Chondrocyte (in vitro differentiated cells): ENCODE measurements at places on chromosomes 7 and 10. TPM values are rescaled to one million over a fixed set of nuclear protein-coding genes. Genes with fewer than 3 reads are reported as not detected.
A peak's percentile ranks its signal among the peaks of the same experiment; 100 is the strongest.

- peaks cover 80% of the 10 kb centered on the region for H3K27me3 ChIP-seq
- H3K4me1 ChIP-seq, result peaks cover 5% of the 10 kb centered on the region
- H3K4me3 ChIP-seq, result no peak overlapping the region
- no peak for DNase-seq
- H3K27ac ChIP-seq, result no peak overlapping the region
- H3K36me3 ChIP-seq, result no peaks in the 10 kb centered on the region
These were observed 346.3 kb downstream of the DNAJB6 start for GRCh38 chr7:157682946-157683746.

- H3K27ac ChIP-seq, result no peak overlapping the region
- H3K27me3 ChIP-seq, result no peaks in the 10 kb centered on the region
- H3K36me3 ChIP-seq, result no peaks in the 10 kb centered on the region
- no peak overlapping the region for H3K4me3 ChIP-seq
- no peaks in the 10 kb centered on the region for H3K4me1 ChIP-seq
- no peak for DNase-seq
These were observed 18.2 kb downstream of the GPR141 start for GRCh38 chr7:37701769-37702168.

DNA sequence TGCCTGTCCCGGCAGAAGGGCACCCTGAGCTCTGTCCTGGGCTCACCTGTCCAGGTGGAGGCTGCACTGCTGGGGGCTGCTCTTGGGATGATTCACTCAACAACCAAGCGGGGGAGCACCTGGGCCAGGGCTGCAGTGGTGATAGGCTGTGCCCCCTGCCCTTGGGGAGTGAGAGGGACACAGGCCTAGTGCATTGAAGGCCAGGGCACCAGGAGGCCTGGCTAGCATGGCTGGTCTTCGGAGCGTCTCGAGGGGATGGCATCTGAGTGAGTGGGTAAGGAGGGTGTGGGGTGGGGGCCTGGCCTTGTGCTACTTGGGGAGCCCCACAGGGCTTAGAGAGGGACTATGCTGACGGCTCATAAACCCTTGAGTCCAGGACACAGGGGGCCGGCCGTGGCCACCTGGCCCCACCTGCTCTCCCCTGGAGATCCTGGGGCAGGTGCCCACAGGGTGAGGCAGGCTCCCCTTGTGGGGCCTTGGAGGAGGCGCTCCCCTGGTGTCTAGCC, 3.1 kb downstream of the PWWP2B start:
- peaks cover 17% of the 10 kb centered on the region for H3K4me1 ChIP-seq
- DNase-seq, result no peak
- no peaks in the 10 kb centered on the region for H3K36me3 ChIP-seq
- no peaks in the 10 kb centered on the region for H3K27me3 ChIP-seq
- no peak overlapping the region for H3K27ac ChIP-seq
- H3K4me3 ChIP-seq, result no peak overlapping the region

GRCh38 chr10:58698777-58699356, 186.2 kb downstream of the BICC1 start:
- no peak overlapping the region for H3K4me3 ChIP-seq
- H3K27me3 ChIP-seq, result no peaks in the 10 kb centered on the region
- DNase-seq, result no peak

GRCh38 chr7:152551304-152552036, 115.7 kb upstream of the KMT2C start:
- no peaks in the 10 kb centered on the region for H3K4me1 ChIP-seq
- H3K27me3 ChIP-seq, result peaks cover 2% of the 10 kb centered on the region
- DNase-seq, result no peak
- H3K4me3 ChIP-seq, result no peak overlapping the region
- H3K36me3 ChIP-seq, result no peaks in the 10 kb centered on the region

GRCh38 chr7:111408724-111409123, 153.6 kb downstream of the IMMP2L start:
- H3K4me1 ChIP-seq, result peaks cover 31% of the 10 kb centered on the region
- no peak overlapping the region for H3K4me3 ChIP-seq
- no peaks in the 10 kb centered on the region for H3K27me3 ChIP-seq
- DNase-seq, result no peak
- H3K27ac ChIP-seq, result no peak overlapping the region
- H3K36me3 ChIP-seq, result no peaks in the 10 kb centered on the region

DNA sequence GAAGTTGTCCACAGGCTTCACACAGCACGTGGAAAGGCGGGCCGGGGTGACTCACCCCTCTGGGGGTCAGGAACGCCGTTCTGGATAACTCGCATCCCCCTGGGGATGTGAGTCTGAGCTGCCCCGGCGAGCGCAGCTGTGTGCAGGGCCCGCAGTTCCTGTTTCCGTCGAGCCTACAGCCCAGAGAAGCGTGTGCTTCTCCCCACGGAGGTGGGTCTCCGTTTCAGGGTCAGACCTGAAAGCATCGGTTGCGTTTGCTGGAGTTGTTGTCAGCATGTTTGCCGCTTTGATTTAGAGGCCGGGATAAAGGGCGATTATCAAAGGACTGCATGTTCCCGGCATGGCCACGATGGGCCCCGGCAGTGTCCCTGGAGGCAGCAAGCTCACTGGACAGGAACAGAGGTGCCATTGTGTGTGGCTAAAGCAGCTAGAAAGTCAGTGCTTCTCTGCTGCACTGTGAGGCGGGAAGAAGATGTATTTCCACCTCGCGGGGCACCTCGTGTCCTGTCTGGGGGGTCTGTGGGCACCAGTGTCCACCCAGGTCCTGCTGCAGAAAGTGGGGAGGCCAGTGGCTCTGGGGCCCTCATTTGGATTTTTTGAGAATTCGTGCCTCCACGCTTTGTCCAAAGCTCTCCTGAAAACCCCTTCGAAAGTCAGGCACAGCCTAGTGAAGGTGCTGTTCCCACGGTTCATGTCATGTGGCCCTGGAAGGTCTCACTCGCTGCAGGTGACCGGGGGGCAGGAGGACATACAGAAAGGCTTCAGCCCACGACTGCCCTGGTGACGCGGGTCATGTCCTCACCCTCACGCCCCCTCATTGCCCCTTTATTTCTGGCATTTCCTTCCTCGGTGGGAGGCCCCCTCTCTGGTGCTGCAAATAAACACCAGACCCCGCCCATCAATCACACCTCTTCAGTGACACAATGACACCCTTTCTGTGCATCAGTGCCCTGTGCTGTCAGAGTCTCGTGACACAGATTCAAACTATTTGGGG, 27.4 kb upstream of the GDI2 start:
- H3K27me3 ChIP-seq, result no peaks in the 10 kb centered on the region
- peak overlapping the region; percentile 40 for H3K4me3 ChIP-seq
- H3K27ac ChIP-seq, result no peak overlapping the region
- DNase-seq, result peak; percentile 65
- H3K4me1 ChIP-seq, result peaks cover 15% of the 10 kb centered on the region
- no peaks in the 10 kb centered on the region for H3K36me3 ChIP-seq

DNA sequence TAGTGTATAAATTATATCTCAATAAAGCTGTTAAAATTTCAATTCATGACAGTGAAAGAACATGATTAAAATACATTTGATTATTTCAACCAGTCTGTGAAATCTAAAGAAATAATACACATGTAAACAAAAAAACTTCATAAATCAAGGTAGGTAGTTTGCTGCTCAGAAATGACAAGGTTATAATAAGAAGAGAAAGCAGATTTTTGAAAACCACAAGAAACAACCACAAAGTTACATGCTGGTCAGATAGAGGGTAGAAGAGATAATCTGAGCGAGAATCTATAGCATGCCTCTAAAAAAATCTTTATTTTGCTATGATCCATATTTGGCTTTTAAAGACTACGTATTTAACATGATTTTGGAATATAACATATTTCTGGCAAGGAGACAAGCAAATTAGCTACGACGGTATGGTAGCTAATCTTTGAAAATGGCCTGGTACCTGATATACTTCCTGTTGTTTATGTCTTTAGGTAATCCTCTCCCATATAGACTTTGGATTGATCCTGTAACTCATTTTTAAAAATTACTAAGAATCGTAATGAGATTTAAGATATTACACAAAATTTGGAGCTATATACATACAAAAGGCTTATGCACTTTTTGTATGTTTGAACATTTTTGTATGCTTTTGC, 23.5 kb upstream of the VCL start:
- no peak for DNase-seq
- H3K27me3 ChIP-seq, result no peaks in the 10 kb centered on the region
- H3K4me3 ChIP-seq, result no peak overlapping the region
- no peaks in the 10 kb centered on the region for H3K36me3 ChIP-seq

DNA sequence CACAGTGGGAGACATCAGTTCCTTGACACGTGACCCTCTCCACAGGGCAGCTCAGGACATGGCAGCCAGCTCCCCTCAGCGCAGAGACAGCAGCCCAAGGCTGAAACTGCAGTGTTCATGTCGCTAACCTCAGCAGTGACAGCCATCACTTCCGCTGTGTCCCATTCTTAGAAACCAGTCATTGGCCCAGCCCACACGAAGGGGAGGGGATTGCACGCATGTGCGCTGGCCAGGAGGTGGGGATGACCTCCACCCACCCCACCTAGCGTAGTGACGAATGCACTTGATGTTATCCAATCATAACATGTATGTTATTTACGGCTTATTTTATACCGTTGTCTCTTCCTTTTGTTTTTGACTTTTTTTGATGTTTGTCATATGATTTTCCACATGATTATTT, 36.9 kb upstream of the EGFR start:
- no peak for DNase-seq
- H3K27ac ChIP-seq, result no peak overlapping the region
- H3K27me3 ChIP-seq, result no peaks in the 10 kb centered on the region
- H3K4me1 ChIP-seq, result peaks cover 15% of the 10 kb centered on the region
- no peak overlapping the region for H3K4me3 ChIP-seq

- peaks cover 24% of the 10 kb centered on the region for H3K4me1 ChIP-seq
- H3K36me3 ChIP-seq, result peaks cover 2% of the 10 kb centered on the region
- H3K4me3 ChIP-seq, result no peak overlapping the region
- no peak for DNase-seq
- H3K27ac ChIP-seq, result no peak overlapping the region
These were observed 54.1 kb downstream of the ABLIM1 start for GRCh38 chr10:114603948-114604347.

GRCh38 chr10:47079204-47079580, 168.0 kb downstream of the PTPN20 start:
- no peak overlapping the region for H3K4me3 ChIP-seq
- no peak overlapping the region for H3K27ac ChIP-seq
- no peaks in the 10 kb centered on the region for H3K27me3 ChIP-seq

DNA sequence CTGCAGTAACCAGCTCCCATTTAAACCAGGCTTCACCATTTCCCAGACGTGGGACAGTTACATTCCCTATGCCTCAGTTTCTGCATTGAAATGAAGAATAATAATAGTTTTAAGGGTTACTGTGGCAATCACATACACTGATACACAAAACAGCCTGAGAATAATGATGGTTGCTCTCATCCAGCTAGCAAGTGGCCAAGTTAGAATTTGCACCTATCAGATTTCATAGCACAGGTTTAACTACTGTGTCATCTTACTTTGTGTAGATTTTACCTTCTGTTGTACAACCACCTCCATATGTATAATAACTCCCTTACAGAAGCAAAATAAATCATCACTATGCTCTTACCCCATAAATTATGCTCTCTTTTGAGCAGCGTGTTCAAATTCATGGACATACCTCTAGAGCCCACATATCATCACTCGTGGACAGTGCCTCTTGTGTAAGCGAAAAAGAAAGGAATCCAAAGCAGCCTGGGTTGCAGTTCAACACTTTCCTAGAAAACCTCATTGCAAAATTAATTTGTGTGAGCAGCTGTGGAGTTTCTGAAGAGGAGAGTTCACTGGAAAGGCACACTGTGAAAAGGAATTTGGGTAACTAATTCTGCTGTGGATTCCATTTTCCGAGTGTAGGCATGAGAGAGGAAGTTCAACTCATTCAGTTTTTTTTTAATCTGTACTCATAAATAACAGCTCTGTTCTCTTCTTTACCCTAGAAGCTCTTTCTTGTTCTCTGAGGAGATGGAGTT, 492.5 kb downstream of the ARL4A start:
- no peaks in the 10 kb centered on the region for H3K27me3 ChIP-seq
- DNase-seq, result no peak
- H3K4me1 ChIP-seq, result no peaks in the 10 kb centered on the region

GRCh38 chr7:155928583-155928982, 116.3 kb upstream of the SHH start:
- peaks cover 51% of the 10 kb centered on the region for H3K27me3 ChIP-seq
- no peak for DNase-seq
- no peak overlapping the region for H3K4me3 ChIP-seq
- peaks cover 1% of the 10 kb centered on the region for H3K36me3 ChIP-seq

DNA sequence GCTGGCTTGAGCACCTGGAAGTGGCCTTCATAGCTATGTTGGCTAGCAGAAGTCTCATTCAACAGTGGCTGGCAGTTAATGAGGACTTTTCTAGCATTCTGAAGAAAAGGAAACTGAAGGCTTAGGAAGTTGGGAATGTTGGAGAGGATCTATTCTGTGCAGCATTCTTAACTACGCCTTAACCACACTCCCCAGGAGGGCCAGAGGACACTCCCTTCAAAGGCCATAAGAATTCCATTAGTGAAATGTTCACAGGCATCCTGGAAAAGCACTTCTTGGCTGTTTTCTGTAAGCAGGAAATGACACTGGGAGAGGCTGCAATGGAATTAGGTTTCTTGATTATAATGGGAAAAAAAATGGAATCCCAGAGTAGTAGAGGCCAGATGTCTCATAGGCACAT, 188.9 kb downstream of the ARHGAP12 start:
- peaks cover 24% of the 10 kb centered on the region for H3K4me1 ChIP-seq
- H3K27me3 ChIP-seq, result no peaks in the 10 kb centered on the region
- H3K27ac ChIP-seq, result peak overlapping the region; percentile 34
- no peaks in the 10 kb centered on the region for H3K36me3 ChIP-seq

DNA sequence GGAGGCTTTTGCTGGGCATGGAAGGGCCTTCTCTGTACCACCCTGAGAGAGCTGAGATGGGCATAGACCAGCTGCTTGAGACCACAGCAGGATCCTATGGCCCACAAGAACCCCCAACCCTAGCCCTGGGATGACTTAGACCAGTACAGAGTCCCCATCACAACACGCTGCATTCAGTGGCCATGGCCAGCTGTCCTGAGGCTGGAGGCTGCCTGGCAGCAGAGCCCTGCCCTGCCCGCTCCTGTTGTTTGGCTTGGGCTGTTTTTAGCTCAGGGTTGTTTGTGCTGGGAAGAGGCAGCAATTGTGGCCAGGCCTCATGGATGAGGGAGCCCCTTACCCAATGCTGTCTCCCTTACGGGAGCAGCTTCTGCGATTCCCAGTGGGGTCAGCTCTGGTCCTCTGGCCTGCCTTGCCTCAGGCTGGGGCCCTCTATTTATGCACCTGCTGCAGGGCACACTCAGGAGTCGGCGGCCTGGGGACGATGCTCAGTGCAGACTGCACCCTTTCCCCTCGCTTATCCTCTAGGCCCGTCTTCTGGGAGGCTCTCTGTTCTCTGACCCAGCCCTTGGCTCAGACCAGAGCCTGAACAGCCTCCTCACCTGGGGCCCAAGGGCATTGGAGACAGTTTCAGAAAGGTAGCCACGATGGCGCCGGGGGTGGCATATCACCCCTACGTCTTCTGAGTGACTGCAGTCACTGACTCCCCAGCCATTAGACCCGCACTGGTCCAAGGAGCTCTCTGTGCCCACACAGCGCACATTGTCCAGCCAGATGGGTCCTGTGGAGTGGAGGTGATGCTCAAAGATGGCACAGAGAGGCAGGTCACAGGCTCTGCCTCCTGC, 6.3 kb downstream of the LOXL4 start:
- no peaks in the 10 kb centered on the region for H3K36me3 ChIP-seq
- no peaks in the 10 kb centered on the region for H3K27me3 ChIP-seq
- DNase-seq, result no peak
- H3K27ac ChIP-seq, result no peak overlapping the region
- no peak overlapping the region for H3K4me3 ChIP-seq

Gene CRHR2
- total RNA-seq, result not detected in 3 replicates

Gene TCAF2
- total RNA-seq, result 2.1 to 2.8 TPM (median 2.3 TPM) in 3 replicates

Gene LRRN3
- 0.65 to 1.3 TPM (median 0.74 TPM) in 3 replicates for total RNA-seq

Gene IFIT5
- total RNA-seq, result 12.8 to 13.7 TPM (median 13.0 TPM) in 3 replicates

Gene NUTM2E
- 0.52 to 0.80 TPM (median 0.74 TPM) in 3 replicates for total RNA-seq

Gene AKR1E2
- 4.1 to 5.3 TPM (median 4.9 TPM) in 3 replicates for total RNA-seq

Gene LRMDA
- 0.34 to 3.5 TPM (median 2.8 TPM) in 3 replicates for total RNA-seq

Gene UPP1
- total RNA-seq, result 25.7 to 51.1 TPM (median 48.5 TPM) in 3 replicates

Gene DIP2C
- 47.9 to 91.0 TPM (median 48.3 TPM) in 3 replicates for total RNA-seq

Gene RALA
- total RNA-seq, result 29.2 to 37.4 TPM (median 35.2 TPM) in 3 replicates

Gene IFIT1B
- not detected in 3 replicates for total RNA-seq

Gene STX1A
- 19.1 to 33.5 TPM (median 20.9 TPM) in 3 replicates for total RNA-seq

Gene PRTFDC1
- total RNA-seq, result 5.9 to 13.1 TPM (median 10.1 TPM) in 3 replicates
